Epithelial cell of proximal tubule (primary cell): ENCODE measurements at places on chromosomes 1 and 21. TPM values are rescaled to one million over a fixed set of nuclear protein-coding genes. Genes with fewer than 3 reads are reported as not detected.

The CXADR gene
- total RNA-seq = 21.1 and 22.1 TPM in 2 replicates

The LYPD8 gene
- not detected in 2 replicates for total RNA-seq

The CNN3 gene
- total RNA-seq = 196 and 284 TPM in 2 replicates

The GLMP gene
- 47.9 and 66.3 TPM in 2 replicates for total RNA-seq

The DAB1 gene
- under 0.01 TPM in 1 of 2 replicates, not detected in the other for total RNA-seq

The DNAJC16 gene
- total RNA-seq = 9.8 and 13.5 TPM in 2 replicates

The ZNF326 gene
- 7.6 and 9.1 TPM in 2 replicates for total RNA-seq

The PCBP3 gene
- total RNA-seq = 1.4 TPM in 1 of 2 replicates, not detected in the other

The MTHFR gene
- total RNA-seq = 4.1 and 6.2 TPM in 2 replicates

The NTNG1 gene
- 25.8 and 32.0 TPM in 2 replicates for total RNA-seq

The TMEM81 gene
- total RNA-seq = 0.80 and 3.0 TPM in 2 replicates

DNA sequence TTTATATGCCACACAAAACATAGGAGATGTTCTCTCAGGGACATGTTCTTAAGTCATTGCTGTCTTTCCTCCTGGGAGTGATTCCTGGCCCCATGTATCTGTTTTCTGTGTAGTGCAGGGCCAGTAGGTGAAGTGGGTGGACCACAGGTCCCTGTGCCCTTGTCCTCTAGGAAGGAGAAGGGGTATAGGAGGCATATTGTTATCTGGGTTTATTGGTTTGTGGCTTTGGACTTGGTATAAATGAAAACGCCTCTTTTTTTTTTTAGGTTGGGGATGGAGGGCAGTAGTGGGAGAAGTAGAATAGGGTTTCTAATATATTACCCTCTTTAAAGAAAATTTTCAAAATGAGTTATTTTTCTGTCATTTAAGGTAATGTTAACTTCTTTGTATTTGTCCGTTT lies 29.4 kb downstream of the DYRK1A start:
- no peak for DNase-seq

- no peak for DNase-seq
These were observed 40.3 kb downstream of the IER5 start for GRCh38 chr1:181128592-181129497.

DNA sequence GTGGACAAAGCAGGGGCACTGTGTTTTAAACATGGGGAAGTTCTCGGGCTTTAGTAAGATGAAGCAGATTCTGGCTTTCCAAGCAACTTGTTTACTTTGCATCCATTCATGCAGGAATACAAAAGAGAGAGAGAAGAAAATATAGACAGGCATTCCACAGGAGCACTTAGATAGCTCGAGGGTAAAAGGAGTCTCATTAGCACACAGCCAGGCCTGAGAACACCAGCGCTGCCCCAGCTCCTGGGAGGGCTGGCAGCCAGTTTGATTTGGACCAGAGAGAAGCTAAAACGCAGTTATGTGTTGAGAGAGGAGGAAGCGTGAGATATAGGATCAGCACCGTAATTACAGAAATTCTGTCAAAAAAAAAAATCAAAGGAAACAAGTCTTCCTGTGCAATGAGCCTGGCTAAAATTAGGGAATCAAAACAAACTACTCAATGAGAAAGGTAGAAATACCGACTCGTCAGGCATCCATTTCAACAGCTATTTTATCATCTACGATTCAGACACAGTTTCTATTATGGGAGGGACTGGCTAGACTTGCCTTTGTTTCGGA lies 68.2 kb downstream of the CLSTN1 start:
- no peak for DNase-seq

DNA sequence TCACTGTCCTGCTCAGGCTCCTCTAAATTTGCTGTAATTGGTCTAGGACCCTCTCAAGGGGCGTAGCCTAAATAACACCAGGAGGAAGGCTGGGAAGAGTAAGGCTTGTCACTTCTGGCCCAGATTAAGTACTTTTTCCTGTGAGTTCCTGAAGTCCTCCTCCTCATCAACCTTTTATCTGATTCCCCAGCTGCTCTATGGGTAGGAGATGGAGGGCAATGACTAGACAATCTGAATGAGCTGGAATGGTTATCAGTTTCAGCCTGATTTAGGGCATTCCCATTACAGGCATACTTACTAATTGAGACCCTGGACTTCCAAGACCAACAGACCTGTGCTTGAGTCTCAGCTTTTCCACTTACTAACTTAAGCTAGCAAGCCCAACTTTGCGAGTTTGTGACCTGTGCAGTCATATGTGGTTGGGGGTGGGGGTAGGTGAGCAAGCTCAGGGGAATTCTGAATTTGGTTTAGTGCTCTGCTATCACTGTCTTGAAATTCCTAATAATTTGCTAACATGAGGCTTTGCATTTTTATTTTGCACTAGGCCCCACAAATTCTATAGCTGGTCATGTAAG lies 18.0 kb upstream of the FGGY start:
- no peak for DNase-seq

- DNase-seq = no peak
These were observed 8.4 kb downstream of the EXTL1 start for GRCh38 chr1:26029864-26030481.

DNA sequence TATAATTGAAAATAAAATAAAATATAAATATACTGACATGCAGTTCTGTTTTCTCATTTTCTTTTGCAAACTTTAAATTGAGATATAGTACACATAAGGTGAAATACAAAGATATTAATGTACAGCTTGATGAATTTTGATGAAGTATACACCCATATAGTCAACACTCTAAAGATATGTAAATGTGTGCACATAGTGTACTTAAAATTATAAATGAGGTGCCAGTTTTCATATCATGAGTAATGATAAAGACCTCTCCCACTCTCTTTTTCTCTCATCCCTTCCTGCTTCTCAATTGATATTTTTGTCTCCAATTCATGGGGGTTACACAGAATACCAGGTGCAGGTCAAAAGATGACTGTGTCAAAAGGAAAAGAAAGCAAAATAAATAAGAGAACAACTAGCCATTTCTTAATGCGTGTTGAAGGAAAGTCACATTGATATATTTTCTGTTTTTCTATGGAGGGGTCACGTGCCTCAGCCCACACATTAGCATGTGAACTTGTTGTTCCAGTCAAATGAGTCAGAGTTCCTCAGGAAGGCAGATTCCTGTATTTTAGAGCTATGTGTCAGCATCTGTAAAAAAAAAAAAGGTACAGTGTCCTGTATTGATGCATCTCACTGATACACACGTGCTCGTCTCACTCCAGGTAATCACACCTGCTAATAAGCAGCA lies 64.3 kb upstream of the HOOK1 start:
- DNase-seq = no peak

- DNase-seq = no peak
These were observed 114.6 kb downstream of the MRPS6 start for GRCh38 chr21:34187935-34188334.

DNA sequence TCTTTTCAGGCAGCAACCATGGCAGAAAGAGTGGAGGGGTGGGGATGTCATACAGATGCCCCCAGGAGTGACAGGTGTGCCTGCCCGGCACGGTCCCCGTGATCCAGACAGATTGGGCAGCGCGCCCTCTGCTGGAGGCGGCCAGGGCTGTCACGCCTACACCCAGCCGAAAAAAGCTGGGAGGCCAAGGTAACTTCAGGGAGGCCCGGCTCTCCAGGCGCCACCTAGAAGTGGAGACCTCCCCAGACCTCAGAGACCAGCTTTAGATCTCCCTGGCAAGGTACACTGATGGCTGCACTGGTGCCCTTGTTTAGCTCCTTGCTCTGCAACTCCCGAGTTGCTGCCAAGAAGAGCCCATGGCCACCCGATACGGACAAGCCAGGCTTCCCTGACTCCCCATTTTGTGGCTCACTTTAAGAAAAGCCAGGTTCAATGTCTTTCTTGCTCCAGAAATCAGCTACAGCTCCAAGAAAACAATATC lies 6.6 kb downstream of the GOLT1A start:
- DNase-seq = no peak

DNA sequence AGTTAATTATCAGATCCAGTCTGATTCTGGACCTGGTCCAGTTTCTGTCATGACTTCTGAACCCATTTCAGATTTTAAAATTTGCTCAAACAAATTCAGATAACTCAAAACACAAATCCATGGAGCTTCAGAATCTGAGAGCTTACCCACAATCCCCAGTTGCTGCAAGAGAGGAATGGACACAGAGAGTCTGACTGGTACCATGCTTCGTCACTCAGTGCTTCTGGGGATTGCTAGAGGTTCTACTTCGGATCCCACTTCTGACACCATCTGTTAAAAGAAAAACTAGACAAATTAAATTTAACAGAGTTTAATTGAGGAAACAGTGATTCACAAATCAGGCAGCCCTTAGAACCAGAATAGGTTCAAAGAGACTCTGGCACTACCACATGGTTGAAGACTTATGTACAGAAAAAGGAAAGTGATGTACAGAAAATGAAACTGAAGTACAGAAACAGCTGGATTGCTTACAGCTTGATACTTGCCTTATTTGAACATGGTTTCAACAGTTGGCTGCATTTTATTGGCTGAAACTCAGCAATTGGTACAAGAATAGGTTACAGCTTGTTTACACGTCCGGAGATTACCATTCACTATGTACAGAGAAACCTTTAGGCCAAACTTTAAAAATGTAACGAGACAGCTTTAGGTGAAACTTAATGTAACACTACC lies 60.7 kb upstream of the TEKT2 start:
- DNase-seq = no peak

GRCh38 chr21:25822981-25823380 lies 88.2 kb downstream of the GABPA start:
- DNase-seq = no peak

GRCh38 chr1:43986712-43987111 lies 4.7 kb upstream of the CCDC24 start:
- no peak for DNase-seq

DNA sequence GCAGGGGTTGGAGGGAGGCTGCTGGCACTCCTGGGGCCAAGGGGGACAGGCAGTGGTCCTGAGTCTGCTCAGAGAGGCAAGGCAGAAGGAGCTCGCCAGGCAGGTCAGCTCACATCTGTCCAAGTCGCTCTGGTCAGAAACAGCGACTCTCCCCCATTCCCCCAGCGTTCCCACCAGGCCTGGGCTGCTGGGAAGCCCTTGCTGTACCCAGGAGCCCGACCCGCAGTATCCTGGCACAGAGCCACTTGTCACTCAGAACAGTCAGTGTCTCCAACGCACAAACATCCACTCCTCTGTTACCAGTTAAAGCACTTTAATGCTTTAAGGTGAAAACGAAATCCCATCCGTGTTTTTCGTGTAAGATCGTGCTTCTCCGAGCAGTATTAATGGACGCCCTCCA lies 16.6 kb upstream of the CCDC27 start:
- no peak for DNase-seq

DNA sequence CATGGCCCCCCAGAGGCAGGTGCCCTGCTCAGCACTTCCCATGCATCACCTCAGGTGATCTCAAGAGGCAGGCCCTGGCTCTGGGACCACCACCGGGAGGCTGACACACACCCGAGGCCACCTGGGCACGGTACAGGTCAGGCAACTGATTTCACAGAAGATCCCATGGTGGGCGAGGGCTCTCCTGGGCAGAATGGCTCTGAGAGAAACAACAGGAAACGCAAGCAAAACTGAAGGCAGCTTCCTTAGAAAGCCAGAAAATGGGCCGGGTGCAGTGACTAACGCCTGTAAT lies 11.4 kb upstream of the SKI start:
- DNase-seq = no peak

DNA sequence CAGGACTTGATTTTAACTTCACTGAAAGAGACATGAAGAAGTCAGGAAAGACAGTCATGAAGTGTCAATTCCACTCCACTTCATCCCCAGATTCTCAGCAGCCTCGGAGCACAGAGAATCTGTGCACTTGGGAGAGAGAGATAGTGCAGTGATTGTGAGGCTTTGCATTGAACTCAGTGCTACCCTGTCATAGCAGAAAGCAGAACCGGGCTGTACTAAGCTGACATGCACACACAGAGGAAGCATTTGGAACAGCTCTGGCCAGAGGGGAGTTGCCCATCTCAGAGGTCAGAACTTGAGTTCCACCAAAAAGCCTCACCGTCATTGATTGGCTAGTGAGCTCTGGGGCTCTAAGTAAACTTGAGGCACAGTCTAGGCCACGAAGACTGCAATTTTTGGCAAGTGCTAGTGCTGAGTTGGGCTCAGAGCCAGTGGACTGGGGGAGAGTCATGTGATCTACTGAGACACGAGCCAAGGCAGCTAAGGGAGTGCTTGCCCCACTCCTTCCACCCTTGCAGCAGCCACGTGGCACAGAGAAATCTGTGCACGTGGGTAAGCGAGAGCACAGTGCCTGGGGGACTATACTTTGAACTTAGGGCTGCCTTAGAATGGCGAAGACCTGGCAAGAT lies 810.2 kb upstream of the ADAMTS5 start:
- DNase-seq = no peak

DNA sequence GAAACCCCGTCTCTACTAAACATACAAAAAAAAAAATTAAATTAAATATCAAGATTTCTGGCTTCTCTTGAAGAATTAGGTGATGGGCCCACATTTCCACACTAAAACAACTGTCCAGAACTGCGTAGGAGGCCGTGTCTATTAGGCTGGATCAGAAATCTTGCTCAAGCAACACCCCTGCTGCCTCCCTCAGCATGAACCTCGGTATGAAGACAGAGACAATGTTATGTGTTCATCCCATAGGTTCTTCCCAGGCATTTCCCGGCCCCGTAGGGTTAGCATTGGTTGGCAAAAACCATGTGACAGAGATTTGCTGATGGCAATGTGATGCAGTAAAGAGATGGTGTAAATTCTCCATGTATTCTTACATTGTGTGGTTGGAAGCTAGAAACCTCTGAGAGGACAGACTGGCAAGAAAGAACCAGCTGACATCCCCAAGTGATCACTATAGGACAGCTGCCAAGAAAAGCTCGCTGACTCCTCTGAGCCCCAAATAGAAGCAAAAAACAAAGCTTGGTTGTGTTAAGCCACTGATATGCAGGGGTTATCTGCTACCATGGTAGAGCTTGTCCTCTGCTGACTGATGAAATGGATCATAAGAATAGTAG lies 34.5 kb downstream of the EBNA1BP2 start:
- no peak for DNase-seq

DNA sequence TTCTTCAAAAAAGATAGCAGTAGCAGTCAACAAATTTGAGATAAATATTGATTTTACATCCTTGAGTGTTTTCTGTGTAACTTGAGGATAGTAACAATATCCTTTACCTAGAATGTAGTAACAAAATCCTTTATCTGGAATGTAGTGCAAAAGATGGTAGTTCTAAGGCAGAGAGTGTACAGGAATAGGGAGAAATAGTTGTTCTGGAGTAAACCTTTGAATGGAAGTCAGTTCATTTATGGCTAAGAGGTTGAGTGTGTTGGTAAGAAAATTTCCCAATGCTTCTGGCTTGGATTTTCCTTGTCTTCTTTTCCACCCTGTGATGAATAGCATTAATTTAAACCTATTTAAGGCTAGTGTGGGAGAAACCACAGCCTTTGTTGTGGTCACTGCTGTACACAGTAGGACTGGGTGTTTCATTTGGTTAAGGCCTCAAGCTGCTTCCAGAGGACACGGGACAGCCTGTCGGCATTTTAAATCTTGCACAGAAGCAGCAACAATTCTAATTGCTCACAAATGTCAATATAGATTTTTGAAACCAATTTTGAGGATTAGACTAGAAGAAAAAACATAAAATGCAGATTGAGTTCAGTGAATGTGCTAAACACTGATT lies 11.3 kb downstream of the NFIA start:
- no peak for DNase-seq

- no peak for DNase-seq
These were observed 138.4 kb upstream of the BACE2 start for GRCh38 chr21:41029571-41029970.

GRCh38 chr1:230123280-230124185 lies 56.5 kb downstream of the GALNT2 start:
- DNase-seq = no peak
